ENCODE measurements at places on chromosomes 2 and 18.
A peak's percentile ranks its signal among the peaks of the same experiment; 100 is the strongest.

DNA sequence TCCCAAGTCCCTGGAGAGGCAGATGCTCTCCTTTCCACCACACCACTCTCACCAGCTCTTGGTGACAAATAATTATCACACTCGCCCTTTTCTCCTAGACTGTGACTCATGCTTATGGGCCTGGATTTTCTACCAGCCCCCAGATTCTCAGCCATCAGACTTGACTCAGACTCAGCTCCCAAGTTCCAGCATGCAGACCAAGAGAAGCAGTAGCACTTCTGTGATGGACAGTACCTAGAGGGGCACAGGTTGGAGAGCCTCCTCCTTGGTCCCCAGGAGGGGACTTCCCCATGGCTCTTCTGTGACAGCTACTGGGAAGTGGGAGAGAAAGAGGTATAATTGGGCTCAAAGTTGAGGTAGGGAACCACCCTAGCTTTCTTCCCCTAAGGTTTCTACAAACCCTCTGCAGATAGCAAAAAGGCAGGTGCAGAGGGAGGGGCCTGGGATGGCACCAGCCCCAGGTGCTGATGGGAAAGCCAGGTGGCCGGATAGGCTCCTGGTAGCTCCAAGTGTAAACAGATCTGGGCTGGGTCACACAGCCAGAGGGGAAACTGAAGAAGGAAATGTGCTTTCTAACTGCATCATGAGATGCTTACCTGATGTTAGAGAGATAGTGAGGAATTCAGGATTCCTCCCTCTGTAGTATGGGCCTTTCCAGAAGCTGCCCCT lies 4.1 kb downstream of the TCF23 start:
- DNase-seq: no peak

GRCh38 chr2:176160986-176161824 lies 4.1 kb downstream of the HOXD3 start:
- no peak for DNase-seq

DNA sequence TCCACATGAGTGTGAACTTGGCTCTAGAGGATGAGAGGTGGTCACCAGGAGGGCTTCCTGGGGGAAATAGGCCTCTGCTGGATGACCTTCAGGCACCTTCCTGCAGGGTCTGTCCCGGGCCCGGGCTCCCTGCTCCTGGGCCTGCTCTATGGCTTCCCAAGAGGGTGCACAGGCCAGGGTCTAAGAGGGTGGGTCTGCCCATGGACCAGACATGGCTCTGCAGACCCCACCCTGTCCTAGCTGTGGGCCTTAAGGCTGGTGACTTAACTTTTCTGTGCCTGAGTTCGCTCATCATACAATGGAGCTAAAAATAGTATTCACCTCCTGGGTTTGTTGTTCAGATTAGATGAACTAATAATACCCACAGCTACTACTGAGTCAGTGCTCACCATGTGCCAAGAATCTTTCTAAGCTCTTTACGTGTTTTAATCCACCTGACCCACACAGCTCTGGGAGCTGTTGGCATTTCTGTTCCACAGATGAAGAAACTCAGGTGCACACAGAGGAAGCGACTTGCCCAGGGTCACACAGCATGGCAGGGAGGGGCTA lies 14.4 kb downstream of the INHBB start:
- DNase-seq: no peak

- no peak for DNase-seq
Measured at GRCh38 chr18:53789376-53790247, 434.9 kb downstream of the MBD2 start.

DNA sequence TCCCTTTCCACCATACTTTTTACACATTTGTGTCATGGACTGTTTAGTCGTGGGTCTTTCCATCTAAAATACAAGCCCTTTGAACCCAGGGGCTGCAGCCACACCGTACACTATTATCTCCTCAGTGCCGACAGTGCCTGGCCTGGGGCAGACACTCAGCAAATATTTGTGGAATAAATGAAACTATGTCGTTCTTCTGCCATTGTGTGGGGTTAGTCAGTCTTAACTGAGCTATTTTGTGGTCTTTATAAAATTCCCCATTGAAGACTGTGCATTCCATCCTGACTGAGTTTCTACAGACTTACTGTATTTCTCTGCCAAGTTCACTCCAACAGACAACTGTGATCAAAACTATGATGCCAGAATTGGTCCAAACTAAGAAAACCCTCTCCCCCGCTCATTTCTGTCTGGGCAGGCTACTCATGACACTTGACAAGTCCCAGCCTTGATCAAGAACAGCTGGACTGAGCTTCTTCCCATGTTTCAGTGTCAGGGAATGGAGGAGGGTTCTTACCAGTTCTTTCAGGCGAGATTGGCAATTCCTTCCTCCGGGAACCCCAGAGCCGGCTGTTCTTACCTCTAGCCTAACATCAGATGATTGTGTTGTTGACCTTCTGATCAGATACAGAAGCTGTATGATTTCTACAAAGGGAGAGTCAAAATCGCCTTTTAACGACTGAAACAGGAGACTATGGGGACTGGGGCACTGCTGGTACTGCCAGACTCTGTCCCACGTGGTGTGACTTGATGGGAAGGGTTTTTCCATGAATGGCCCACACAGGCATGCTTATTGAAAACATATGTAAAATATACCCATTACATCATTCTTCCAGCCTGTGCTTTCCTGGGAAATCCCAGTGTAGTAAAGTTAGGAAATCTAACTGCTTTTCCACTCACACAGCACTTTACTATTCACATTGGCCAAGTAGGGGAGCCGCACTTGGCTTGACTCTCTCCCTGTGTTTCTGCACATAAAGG lies 77.4 kb upstream of the NPAS2 start:
- no peak for DNase-seq

GRCh38 chr18:46419391-46420141 lies 237.5 kb downstream of the LOXHD1 start:
- no peak for DNase-seq

DNA sequence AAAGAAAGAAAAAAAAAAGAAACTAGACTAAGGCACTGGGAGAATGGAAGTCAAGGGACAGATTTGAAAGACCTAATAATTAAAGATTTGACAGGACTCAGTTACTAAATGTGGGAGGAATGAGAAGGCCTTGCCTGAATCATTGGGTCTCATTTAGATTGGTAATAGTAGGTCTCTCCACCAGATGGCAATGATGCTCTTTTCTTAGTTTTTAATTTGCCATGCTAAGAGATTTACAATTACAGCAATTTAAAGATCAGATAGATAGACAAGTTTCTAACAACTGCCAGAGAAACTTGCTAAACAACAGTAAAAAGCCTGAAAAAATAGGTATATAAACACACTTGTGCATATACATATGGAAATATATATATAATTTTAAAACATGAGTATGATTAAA lies 153.0 kb downstream of the TMEM247 start:
- DNase-seq: peak; percentile 63

GRCh38 chr2:75466708-75467311 lies 93.9 kb downstream of the EVA1A start:
- peak; percentile 72 for DNase-seq

DNA sequence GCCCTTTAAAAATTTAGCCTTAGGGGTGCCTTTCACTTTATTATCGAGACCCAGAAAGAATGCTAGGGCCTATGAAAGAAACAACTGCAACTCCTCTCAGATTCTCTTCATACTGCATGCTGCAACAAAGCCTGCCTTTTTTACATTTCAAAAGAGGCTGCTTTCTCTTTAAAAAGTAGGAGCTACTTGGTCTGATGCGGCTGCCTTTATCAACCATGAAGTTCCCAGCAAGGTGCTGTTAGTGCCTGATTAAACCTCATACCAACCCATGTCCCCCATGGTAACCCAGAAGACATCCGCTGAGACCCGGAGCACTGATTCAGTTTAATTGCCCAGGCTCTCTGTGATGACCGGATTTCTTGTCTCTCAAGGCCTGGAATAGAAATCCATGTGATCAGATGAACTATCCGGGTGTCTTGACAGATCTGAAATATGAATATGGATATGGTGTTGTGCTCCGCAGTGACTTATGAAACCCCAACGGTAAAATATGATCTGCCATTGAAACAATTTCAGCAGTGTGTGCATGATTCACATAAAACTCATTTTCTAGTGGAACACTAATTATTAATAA lies 368.3 kb downstream of the ZNF521 start:
- no peak for DNase-seq

GRCh38 chr2:216508229-216508628 lies 9.6 kb downstream of the RPL37A start:
- DNase-seq: no peak

- no peak for DNase-seq
Measured at GRCh38 chr2:168030862-168031624, 216.4 kb downstream of the STK39 start.

GRCh38 chr2:75464348-75464946 lies 96.3 kb downstream of the EVA1A start:
- DNase-seq: peak; percentile 10

DNA sequence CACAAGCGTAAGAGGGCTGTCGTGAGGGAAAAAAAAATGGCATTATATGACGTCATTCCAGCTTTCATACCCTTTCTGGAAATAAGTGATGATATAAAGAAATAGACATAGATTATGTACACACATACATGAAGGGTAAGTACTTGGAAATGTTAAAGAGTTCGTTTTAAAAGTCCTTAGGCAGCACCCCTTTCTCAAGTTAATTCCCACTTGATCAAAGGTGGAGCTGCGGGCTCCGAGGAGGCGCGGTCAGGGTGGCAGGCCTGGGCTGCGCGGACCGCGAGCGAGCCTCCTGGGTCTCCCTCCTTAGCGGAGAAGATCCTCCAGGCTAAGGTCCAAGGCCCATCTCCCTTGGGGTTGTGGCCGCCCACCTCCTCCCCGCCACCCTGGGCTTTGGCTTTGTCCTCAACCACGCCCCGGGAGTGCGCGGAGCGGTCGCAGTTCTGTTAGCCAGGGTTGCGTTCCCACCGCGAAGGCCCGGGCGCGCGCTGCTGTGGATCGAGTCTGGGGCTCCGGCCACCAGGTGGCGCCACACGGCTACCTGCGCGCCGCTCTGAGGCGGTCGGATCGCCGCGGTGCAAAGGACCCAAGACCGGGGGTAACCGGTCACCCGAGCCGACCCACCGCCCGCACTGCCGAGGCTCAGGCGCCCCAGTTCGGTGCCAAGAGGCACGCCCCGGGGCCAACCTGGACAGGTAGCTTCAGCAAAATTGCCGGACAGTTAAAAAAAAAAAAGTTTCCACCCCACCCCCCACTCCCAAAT lies 66.8 kb downstream of the HNRNPLL start:
- DNase-seq: peak; percentile 70

DNA sequence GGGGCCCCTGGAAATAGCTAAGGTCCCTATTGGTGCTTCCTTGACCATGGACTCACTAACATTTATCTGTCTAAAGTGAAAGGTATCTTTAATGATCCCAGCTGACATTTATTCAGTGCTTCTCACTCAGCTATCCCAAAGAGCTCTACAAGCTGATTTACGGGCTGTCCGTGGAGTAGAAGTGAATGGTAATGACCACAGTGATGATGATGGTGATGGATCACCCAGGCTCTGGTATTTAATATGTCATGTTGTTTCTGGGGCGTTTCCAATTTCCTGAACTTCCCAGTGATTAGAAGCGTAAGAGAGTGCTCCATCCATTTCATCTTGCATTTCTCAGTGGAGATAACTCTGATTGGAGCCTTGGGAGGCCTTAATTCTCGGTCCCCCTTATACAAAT lies 304.3 kb downstream of the HRH4 start:
- DNase-seq: no peak

DNA sequence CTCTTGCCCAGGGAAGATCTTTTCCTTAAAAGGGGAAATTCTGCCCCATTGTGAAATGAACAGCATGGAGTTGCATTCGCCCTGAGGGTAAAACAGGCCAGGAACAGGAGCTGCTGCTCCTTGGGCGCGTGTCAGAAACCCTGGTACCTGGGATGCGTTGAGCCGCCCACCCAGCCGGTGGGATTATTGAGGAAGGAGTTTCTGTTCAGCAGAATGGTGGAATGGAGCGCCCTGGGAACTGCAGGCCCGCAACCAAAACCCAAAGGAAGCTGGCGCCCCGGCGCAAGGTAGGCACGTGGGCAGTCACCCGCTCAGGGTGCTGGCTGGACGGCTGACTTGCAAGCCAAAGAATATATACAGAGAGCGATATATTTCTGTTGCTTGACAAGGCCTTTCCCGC lies 73.5 kb downstream of the MTCL1 start:
- DNase-seq: no peak

GRCh38 chr2:58914733-58915505 lies 673.8 kb upstream of the FANCL start:
- no peak for DNase-seq

- no peak for DNase-seq
Measured at GRCh38 chr18:49276680-49277079, 183.8 kb downstream of the DYM start.

DNA sequence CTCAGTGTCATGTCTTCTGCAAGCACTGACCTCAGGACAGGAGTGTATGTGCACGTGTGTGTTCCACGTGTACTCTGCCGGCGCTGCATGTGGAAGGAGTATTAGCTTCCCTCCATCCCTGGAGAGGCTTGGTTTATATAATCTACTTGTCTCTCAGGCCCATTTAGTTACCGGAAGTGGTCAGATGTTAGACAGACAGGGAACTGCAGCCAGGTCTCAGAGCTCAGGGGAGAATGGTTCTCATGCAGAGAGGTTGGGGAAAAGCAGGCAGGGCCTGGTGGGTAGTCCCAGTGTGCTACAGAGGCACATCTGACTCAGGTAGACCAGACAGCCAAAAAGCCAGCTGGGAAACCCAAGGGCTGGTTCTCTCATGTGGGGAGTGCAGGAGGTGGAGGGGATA lies 167.9 kb downstream of the CTIF start:
- DNase-seq: peak; percentile 25

DNA sequence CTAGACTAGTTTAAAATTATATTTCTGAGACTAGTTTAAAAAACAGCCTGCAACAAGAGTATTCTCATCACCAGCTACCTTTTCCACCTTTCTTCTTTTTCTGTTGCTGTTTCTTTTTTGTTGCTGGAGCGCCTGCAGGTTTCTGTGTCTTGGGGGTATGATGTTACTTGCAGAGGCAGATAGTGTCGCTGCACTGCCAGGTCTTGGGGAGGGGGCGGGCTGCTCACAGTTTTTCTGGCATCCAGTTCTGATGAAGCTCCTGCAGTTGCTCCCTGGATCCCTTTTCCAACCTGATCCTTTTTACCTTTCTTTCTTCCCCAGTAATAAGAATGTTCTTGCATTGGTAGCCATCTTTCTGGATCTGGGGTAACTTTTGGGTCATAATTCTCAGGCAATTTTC lies 8.0 kb upstream of the C18orf32 start:
- no peak for DNase-seq

DNA sequence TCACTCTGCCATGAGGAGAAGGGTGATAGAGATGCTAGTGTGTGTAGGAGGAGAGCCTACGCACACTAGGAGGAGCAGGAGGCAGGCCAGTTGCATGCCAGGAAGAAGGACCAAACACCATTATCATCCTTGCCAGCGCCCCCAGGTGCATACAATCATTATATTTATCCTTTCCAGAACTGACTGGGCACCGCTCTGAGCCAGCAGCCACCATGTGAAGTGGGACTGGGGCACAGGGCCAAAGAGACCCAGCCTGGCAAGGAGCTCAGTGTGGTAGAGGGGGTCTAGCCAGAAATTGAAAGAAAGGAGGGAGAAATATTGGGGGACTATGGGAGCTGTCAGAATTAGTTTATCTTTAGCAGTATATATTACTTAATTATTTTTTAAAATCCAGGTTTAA lies 8.3 kb upstream of the GPR148 start:
- no peak for DNase-seq
